ENCODE measurements at places on chromosomes 6 and 20.

GRCh38 chr6:150445486-150445885 lies 76.7 kb downstream of the IYD start:
- no peak for DNase-seq

- peak; percentile 100 for DNase-seq
Measured at GRCh38 chr6:99016355-99016754, 68.6 kb upstream of the FBXL4 start.

GRCh38 chr6:17361013-17361412 lies 32.4 kb upstream of the CAP2 start:
- no peak for DNase-seq

- peak; percentile 10 for DNase-seq
Measured at GRCh38 chr6:63236398-63236817, 25.1 kb downstream of the FKBP1C start.

DNA sequence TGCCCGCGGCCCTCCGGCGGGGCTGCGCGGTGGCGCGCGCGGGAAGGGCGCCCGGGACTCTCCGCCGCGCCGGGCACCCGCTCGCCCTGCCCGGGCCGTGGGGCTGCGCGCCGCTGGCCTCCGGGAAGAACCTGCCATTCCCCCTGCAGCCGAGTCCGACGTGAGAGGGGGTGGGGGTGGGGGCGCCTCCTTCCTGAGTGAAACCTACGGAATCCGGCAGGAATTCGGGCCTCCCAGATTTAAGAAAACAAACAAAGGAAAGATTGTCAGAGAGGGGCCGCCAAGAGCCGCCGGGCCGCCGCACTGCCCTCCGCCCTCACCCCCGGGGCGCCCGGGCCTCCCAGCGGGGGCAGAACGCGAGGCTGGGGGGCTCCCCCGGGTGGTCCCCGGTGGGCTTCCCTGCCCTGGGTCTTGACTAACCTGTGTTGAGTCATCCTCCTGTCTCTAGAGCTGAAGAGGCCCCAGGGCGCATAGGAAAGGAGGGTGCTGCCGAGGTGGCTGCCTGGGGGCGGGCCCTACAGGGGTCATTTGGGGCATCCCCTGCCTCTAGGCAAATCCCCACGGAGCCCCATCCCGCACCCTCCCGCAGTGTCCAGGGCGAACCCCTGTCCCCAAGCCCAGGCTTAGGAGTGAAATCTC lies 42.2 kb upstream of the FOXP4 start:
- no peak for DNase-seq

- no peak for DNase-seq
Measured at GRCh38 chr20:32650401-32650944, 23.3 kb downstream of the C20orf203 start.

DNA sequence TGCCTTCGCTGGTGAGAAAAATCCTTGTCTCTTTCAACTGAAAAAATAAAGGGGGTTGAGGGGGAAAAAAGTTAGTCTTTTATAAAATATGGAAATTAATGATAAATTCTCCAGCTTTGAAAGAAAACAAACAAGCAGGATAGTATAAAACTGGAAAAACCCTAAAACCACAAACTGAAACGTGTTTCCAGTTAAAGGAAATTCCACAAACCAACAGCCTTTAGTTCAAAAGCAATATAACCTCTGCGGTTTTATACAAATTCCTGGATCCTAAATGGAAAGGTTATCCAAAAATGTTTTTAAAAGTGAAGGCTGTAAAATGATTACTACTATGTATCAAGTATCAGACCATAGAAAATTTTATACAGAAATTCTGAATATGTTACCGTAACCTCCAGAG lies 55.6 kb downstream of the BMP5 start:
- no peak for DNase-seq

DNA sequence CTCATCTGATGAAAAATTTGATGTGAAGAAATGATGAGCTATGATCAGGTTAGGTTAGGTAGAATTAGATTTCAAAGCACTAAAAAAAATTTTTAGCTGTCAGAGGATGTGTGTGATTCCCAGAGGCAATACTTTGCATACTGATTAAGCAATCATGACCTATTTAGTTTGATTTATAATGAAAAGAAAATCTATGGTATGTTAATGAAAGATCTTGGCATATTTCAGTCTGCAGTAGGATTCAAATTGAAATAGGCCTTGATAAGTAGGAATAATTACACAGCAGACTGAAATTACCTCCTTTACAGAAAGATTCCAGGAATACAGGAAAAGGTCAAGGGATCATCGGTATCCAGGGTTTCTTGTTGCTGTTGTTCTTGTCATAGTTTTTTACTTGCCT lies 69.3 kb downstream of the HDDC2 start:
- DNase-seq, result no peak

DNA sequence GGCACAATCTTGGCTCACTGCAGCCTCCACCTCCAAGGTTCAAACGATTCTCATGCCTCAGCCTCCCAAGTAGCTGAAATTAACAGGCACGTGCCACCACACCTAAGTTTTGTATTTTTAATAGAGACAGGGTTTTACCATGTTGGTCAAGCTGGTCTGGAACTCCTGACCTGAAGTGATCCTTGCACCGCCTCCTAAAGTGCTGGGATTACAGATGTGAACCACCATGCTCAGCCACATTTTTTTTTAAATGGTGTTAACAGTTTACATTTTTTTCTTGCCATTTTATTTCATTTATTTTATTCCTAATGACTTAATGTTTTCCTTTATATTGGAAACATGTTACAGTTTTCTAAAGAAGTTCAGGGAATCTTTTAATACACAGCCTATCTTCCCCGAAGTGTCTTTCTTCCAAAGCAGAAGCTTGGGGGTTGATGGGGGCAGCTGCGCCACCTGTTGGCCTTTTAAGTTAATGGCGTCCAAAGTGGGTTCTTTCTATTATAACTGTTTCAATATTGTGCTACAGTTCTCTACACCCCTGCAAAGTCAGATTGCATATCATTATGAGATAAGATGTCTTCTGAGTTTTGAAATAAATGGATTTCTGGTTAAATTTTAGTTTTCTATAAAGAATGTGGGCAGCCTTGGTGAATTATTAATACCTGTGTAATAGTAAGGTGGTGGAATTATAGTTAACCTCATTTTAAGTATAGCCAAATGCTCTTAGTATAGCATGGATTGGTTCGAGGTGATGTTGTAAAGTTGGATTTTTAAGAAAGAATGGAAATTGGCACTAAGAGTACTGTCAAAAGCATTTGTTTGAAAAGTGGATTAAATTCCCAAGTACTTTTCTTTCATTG lies 42.0 kb upstream of the PLCG1 start:
- peak; percentile 74 for DNase-seq
